ENCODE measurements at places on chromosomes 11 and 22. TPM values are rescaled to one million over a fixed set of nuclear protein-coding genes. Genes with fewer than 3 reads are reported as not detected.

The PYGM gene
- total RNA-seq, result 2.0 TPM

- no peak for DNase-seq
Observed at GRCh38 chr11:88814076-88814475, 251.7 kb downstream of the GRM5 start.

DNA sequence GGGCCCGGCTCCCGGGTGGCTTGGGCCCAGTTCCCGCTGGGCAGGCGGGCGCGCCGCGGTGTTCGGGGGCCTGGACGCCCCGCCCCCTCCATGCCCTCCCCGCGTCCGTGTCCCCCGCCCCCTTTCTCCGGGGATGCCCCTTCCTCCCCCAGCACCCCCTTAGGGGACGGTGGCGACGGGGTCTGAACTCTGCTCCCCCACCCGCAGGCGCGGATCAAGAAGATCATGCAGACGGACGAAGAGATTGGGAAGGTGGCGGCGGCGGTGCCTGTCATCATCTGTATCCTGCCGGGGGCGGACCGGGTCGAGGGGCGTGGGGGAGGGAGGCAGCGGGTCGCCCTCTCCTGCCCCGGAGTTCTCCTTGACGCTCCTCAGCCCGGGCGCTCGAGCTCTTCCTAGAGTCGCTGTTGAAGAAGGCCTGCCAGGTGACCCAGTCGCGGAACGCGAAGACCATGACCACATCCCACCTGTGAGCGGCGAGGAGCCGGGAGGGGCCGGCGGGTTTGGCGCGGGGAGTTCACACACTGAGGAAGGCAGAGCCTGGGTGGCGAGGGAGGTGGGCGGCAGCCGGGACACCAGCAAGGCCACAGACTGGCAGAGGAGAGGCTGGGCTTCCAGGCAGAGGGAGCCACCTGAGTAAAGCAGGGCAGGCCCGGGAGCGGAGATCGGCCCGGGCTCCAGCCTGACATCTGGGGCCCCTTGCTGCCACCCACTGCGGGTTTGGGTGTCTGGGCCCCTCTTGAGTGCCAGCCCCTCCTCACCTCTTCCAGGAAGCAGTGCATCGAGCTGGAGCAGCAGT, 546 bp downstream of the DRAP1 start:
- DNase-seq, result no peak

DNA sequence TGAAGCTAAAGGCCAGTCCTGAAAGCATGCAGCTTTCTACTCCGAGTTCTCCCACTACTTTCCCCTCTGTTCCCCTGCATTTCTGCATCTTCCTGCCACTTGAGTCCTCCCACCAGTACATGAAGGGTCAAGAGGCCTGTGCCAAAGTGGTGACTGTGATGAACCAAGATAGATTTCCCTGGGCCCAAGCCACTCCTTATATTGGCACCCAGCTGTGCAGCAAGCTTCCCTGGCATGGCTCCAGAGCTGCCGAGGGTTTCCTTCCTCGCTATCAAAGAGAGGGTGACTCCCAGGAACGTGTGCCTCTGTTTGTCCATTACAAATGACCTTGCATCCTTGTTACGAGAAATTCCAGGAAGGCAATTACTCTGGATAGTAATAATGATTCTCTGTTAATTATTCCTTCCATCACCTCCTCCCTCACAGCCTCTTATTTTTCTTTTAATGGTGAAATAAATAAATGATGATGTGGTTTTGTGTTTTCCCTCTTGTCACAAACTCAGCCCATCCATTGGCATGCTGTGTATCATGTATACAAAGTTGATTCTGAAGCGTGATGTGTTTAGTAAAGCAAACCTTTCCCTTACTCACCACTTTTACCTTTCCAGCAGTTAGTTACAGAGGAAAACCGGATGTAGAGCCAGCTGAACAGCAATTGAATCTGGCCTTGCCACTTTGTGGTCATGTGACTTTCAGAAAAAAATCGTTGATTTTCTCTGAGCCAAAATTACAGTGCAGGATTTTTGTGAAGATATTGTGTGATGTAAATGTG, 8.3 kb downstream of the SRSF8 start:
- no peak for DNase-seq

- DNase-seq, result no peak
Observed at GRCh38 chr11:32425761-32426160, 9.6 kb downstream of the WT1 start.

DNA sequence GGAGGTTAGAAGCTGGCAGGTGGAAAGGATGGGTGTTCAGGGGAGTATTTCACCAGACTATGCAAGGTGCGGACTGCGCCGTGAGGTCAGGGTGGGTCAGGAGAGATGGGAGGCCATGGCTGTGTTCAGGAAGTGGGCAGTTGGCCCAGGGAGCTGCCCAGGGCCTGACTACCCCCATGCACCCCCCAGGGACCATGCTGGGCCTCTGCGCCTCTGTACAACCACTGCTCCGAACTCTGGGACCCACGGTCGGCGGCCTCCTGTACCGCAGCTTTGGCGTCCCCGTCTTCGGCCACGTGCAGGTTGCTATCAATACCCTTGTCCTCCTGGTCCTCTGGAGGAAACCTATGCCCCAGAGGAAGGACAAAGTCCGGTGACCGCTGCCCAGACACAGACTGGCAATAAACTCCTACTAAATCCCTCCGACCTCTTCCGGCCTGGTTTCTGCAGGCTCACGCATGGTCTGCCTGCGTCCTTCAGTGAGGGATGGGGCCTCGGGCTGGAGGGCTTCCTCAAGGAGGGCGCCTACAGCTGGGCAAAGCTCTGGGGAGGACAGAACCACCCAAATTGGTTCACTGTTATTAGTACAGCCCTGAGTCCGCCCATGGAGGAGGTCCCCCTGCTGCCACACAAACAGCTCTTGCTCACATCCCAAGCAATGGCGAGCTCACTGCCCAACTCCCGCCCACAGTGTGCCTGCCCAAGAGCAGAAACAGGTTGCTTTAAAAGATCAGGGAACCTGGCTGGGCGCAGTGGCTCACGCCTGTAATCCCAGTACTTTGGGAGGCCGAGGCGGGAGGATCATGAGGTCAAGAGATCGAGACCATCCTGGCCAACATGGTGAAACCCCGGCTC, 4.2 kb downstream of the PHLDA2 start:
- no peak for DNase-seq

DNA sequence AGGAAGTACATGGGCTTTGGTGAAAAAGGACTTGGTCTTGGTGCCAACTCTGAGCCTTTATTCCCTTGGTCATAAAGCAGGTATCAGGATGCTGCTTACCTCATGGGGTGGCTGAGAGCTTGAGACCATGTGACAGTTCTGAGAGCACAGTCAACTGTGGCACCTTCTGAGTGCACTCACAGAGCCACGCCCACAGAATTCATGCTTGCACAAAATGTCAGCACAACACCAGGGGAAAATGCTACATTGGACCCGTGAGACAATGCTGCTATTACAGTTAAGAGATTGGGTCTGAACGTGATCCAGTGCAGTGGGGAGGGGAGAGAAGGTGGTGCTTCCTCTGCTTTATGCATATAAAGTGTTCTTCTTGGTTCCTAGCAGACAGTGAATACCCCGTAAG, 79.5 kb upstream of the SPON1 start:
- DNase-seq, result no peak

DNA sequence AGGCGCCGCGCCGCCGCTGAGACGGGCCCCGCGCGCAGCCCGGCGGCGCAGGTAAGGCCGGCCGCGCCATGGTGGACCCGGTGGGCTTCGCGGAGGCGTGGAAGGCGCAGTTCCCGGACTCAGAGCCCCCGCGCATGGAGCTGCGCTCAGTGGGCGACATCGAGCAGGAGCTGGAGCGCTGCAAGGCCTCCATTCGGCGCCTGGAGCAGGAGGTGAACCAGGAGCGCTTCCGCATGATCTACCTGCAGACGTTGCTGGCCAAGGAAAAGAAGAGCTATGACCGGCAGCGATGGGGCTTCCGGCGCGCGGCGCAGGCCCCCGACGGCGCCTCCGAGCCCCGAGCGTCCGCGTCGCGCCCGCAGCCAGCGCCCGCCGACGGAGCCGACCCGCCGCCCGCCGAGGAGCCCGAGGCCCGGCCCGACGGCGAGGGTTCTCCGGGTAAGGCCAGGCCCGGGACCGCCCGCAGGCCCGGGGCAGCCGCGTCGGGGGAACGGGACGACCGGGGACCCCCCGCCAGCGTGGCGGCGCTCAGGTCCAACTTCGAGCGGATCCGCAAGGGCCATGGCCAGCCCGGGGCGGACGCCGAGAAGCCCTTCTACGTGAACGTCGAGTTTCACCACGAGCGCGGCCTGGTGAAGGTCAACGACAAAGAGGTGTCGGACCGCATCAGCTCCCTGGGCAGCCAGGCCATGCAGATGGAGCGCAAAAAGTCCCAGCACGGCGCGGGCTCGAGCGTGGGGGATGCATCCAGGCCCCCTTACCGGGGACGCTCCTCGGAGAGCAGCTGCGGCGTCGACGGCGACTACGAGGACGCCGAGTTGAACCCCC, 798 bp downstream of the BCR start:
- DNase-seq, result no peak

Measured in type B pancreatic cell (in vitro differentiated cells).